ENCODE measurements at places on chromosomes 6 and 20.

- DNase-seq: no peak
These were observed 970 bp downstream of the BLTP3A start for GRCh38 chr6:34792605-34793500.

DNA sequence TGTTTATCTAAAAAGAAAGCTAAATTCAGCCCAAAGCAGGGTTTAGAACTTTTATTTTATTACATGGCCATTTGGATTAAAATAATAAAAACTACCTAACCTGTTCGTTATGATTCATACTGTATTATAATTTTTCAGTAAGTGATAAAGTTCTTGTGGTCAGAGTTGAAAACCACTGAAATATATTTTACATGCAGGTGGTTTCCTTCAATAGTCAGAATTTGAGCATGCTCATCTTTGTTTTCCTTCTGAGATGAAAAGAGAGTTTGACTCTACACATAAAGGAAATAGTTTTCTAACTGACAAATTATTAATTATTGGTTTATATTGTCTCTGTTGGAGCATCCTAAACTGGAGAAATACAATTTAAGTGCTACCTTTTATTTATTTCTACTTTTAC lies 114.0 kb upstream of the FKBP1C start:
- DNase-seq: no peak

DNA sequence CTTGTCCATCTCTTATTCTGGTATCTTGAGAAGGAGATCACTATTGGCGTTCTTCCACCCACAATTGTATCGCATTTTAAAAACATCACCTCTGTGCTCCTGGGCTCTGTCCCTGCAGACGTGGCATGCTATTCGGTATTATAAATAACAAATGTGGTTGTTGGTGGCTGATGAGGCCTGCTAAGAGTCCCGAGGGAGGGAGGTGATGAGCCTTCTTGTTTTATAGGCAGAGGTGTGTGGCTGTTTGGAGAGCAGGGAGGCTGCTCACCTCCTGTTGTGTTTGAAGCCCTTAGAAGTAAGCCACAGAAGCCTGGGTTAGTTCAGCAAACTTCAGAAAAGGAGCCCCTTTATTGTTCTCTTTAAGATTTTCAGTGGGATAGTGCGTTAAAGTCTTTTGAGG lies 15.6 kb downstream of the MANBAL start:
- no peak for DNase-seq

DNA sequence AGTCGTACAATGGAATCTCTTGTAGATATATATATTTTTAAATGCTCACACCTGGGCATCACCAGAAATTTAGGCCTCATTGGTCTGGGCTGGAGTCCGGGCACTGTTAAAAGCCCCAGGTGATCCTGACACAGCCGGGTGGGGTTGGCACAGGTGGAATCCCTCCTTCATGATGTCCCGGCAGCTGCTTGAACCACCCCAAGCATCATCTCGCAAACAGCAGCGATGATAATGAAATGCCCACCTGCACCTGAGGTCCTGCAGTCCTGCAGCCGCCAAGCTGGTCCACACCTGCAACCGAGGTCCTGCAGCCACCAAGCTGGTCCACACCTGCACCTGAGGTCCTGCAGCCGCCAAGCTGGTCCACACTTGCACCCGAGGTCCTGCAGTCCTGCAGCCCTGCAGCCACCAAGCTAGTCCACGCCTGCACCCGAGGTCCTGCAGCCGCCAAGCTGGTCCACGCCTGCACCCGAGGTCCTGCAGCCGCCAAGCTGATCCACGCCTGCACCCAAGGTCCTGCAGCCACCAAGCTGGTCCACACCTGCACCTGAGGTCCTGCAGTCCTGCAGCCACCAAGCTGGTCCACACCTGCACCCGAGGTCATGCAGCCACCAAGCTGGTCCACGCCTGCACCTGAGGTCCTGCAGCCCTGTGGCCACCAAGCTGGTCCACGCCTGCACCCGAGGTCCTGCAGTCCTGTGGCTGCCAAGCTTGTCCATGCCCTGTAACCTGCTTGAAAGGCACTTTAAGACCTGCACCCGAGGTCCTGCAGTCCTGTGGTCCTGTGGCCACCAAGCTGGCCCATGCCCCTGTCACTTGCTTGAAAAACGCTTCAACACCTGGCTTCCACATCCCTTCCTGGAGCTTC lies 261.2 kb downstream of the DLL1 start:
- no peak for DNase-seq

DNA sequence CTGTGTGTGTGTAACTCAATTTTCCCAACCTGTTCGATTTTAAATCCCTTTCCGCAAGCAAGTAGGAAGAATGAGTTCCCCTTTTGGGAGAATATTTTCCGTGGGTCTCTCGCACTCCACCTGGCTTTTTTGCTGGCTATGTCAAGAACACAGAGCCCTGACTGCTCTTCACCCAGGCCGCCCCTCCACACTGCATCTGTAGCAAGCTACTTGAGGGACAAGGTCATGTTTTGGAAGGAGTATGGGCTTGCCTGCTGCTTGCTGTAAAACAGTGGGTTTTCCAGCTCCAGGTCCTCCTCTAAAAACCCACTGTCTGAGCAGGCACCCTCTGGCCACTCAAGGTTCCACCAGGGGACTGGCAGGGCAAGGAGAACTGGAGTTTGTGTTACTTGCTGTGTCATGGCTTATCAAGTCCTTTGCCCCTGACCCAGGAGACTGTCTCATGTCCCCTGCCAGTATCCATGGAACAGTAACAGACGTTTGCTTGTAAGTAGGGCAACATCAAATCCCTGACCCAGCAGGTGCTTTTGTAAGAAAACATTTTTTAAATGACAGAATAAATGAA lies 35.5 kb upstream of the SYNJ2 start:
- no peak for DNase-seq

DNA sequence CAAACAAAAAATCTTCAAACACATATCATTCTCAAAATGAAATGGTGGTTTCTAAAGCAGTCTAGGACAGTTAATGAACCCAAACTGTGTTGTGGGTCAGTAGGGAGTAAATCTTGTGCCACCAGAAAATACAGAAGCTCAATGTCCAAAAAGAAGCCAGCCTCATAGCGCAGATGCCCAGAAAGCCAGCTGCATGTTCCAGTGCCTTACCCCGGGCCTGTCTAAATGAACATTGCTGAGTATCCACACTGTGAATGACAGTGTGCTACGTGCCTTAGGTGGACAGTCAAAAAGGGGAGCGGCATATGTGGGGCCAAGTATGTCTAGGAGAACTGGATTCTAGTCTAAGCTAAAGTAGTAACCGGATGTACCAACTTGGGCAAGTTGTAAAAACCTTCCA lies 10.9 kb downstream of the FYN start:
- no peak for DNase-seq
